Hypothalamus (tissue), 51 donors: ENCODE measurements at places on chromosomes 4 and X.

DNA sequence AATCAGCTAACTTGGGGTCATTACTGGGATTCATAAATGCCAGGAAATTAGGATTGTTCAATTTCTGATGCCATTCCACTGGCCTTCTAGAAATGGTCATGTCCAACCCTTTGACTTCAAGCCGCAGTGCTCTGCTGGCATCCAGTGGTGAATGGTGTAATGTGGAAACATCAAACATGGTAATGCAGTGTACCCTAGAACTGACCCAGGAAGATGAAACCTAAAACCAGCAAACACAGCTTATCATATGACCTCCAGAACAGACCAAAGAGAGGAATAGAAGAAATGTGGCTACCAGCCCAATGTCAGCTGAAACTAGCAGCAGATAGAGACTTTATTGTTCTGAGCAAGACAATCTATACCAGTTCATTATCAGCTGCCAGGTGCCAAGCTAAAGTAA lies 13.8 kb downstream of the CXCL13 start:
- DNase-seq = no peak

GRCh38 chrX:38156838-38157237 lies 63.8 kb downstream of the SRPX start:
- DNase-seq = no peak

GRCh38 chr4:78610546-78611214 lies 59.1 kb downstream of the ANXA3 start:
- no peak for DNase-seq

DNA sequence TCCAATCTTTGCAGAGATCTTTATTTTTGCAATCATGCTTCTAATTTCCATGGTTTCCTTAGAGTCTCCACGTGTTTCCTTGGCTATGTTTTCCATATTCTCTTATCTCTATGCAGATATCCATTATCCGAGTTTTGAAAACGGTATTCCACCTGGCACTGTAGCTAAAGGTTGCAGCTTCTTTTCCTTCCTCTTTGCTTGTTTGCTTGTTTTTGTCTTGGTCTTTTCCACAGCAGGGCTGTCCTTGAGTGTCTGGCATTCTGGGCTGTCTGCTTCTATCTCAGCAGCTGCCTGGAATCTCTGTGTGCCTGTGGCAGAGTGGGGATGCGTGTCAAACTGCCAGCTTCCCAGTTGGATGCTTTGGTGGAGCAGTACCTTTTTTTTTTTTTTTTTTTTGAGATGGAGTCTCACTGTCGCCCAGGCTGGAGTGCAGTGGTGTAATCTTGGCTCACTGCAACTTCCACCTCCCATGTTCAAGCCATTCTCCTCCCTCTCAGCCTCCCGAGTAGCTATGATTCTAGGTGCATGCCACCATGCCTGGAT lies 46.9 kb downstream of the WFS1 start:
- DNase-seq = no peak

- no peak for DNase-seq
Observed at GRCh38 chr4:97836662-97837061, 306.6 kb downstream of the STPG2 start.

GRCh38 chrX:37603938-37604409 lies 32.5 kb downstream of the LANCL3 start:
- no peak for DNase-seq

- no peak for DNase-seq
Observed at GRCh38 chr4:85833302-85833701, 358.4 kb downstream of the ARHGAP24 start.

GRCh38 chr4:6987588-6987961 lies 55.6 kb upstream of the TADA2B start:
- DNase-seq = no peak

GRCh38 chr4:48629458-48629857 lies 139.4 kb downstream of the ZAR1 start:
- no peak for DNase-seq

DNA sequence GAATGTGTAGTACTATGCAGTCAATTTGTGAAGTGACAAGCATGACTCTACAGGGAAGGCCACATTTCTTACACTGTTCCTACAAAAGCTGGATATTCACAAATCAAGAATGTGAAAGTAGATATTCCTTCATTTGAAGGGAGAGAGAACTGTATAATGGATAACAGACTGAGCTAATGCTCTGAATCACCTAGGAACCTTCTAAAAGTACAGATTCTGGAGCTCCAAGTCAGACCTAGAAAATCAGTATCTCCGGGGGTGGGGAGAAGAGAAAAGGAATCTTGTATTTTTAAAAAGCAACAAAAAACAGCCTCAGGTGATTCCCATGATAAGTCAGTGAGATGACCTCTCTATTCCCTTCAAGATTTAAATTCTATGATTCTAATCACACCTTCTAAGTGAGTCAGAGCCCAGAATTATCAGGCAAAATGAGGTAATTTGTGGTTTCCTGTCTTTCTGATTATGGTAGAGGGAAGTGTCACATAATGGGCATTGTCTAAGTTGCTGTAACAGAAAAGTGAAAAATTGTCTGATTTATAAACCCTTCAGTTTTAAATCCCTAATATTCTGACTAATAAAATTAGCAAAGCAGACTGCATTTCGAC lies 80.9 kb downstream of the IL21 start:
- DNase-seq = no peak

DNA sequence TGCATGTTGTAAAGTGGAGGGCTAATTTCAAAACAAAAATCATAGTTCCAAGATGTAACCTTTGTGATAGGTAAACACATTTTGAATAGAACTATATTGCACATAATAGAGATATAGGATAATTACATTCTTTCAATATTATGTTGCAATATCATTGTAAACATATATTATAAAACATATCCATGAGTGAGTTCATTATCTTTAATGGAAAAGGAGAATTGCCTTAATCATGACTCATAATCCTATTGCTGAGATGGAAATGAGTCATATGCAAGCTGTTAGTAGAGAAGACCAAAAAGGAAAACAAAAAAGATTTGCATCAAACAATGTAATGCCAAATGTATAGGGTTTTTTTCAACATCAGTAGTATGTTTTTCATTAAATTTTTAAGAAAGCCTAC lies 73.7 kb upstream of the WDR44 start:
- no peak for DNase-seq

GRCh38 chrX:138748480-138748879 lies 37.0 kb upstream of the FGF13 start:
- no peak for DNase-seq

DNA sequence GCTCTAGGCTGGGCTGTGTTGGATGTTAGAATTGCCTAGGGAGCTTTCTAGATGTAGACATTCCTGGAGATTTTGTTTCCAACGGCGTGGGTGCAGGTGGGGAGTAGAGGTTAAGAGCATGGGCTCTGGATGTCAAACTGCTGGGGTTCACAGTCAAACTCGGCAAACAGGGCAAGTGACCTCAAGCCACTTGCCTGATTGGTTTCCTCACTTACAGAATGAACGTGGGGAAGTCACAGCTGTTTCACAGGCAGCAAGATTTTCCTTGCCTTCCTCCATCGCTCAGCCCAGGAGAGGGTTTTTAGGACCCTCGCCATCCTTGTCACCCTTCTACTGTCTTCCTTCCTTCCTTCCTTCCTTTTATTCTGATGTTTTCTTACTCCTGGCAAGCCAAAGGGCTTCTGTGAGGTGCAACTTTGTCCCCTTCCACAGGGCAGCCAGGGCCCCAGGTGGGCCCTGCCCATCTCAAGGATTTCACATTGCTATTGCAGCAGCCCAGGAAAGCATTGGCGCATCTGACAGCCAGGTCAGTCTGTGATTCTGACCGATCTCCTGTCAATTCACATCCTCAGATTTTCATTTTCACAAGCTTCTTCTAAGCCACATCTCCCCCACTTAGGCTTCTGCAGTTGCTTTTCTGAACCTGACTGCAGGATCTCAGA lies 7.0 kb downstream of the RTL5 start:
- DNase-seq = no peak

DNA sequence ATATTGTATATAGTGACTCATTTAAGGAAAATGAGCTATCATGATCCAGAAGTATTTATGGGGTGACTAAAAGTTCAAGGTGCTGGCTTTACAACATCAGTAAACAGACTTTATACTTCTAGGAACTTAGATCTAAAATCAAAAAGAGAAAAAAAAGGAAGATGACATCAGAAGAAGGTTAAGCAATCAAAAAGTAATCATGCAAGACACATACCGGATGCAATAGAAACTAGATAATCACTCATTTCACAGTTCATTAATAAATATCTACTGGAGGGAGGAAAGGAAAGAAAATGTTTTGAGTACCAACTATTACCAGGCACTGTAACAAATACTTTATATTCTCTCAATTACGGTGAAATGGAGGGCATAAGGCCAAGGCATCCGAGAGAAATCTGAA lies 276.4 kb downstream of the SPRY1 start:
- no peak for DNase-seq

GRCh38 chr4:72679666-72680065 lies 110.6 kb upstream of the ADAMTS3 start:
- no peak for DNase-seq

GRCh38 chr4:99062120-99062519 lies 26.5 kb downstream of the ADH5 start:
- DNase-seq = no peak

GRCh38 chr4:76523593-76523992 lies 88.6 kb downstream of the SHROOM3 start:
- no peak for DNase-seq

DNA sequence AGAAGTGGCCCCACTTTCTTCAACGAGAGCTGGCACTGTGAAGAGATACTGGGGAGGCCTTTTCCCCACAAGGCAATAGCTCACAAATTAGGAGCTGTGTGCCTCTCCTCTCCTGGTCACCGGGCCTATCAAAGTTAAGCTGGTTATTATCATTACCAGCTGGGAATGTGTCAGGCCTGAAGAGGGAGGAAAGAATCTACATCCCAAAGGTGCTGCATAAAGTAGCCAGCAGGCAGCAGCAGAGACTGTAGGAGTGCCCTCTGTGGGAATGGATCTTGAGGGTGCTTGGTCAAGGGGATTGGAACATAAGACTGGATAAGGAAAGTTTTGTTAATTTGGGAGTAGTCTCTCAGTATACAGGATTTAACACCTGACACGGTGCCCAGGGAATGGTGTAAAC lies 9.1 kb upstream of the TMPRSS11D start:
- DNase-seq = no peak

- no peak for DNase-seq
Observed at GRCh38 chr4:56990109-56990905, 11.6 kb downstream of the POLR2B start.

DNA sequence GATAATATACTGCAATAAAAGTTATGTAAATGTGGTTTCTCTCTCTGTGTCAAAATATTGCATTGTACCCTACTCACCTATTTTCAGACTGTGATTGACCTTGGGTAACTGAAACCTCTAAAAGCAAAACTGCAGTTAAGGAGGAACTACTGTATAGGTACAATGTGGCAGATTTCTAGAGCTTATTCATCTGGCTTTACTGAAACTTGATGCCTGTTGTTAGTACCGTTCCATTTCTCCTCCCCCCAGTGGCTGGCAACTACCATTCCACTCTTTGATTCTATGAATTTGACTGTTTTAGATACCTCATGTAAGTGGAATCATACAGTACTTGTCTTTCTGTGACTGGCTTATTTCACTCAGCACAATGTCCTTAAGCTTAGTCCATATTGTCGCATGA lies 61.9 kb downstream of the HOPX start:
- DNase-seq = no peak

DNA sequence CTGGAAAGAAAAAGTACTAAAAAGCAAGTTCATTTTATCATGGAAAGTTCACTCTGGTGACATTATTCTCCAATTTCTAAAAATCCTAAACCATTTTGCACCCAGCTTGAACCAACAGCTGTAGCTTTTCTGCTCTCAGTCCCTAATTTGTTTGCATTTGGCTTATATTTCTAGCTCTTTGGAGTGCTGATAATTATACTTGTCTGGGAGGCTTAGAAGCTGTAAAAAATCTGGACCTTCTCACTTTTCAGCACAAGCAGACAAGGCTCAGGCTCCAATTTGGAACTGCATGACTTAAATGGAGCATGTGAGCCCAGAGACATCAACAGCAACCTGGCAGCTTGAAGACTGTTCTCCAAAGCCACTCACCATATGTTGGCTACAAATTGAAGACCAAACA lies 170.9 kb upstream of the PCDH18 start:
- DNase-seq = no peak

GRCh38 chrX:140467211-140467610 lies 37.7 kb downstream of the SOX3 start:
- no peak for DNase-seq

GRCh38 chr4:124334119-124334518 lies 378.4 kb downstream of the ANKRD50 start:
- no peak for DNase-seq

- DNase-seq = no peak
Observed at GRCh38 chrX:108309144-108309543, 129.1 kb downstream of the COL4A6 start.

DNA sequence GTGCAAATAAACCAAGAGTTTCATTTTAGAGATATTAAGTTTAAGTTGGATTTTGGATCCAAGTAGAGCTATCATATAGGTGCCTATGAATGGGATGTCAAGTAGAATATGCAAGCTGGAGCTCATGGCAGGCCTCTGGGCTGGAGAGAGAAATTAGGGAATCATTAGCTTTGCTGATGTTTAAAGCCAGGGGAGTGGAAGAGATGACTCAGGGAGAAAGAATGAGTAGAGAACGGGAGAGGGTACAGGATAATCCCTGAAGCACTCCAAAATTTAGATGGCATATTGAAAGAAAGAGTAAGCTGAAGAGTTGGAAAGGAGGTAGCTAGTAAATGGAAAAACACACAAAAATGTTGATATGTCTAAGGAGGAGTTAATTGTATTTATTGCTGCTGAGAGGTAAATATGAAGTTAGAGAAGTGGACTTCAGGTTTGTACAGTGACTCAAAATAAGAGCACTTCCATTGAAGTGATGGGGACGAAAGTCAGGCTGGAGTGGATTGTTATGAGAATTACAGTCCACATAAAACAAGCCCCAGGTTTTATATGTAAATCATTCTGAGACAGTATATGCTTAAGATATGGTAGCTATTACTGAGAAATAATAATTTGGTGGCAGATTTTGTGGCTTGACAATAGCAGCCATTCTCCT lies 72.5 kb upstream of the GRXCR1 start:
- DNase-seq = no peak

- DNase-seq = no peak
Observed at GRCh38 chr4:52833941-52834525, 28.1 kb upstream of the RASL11B start.

- DNase-seq = no peak
Observed at GRCh38 chr4:16415751-16416150, 189.5 kb upstream of the TAPT1 start.

GRCh38 chr4:98374643-98375042 lies 113.5 kb downstream of the RAP1GDS1 start:
- DNase-seq = no peak

GRCh38 chr4:71322425-71322824 lies 16.4 kb upstream of the SLC4A4 start:
- no peak for DNase-seq

- no peak for DNase-seq
Observed at GRCh38 chr4:30903502-30904214, 183.5 kb downstream of the PCDH7 start.

- DNase-seq = no peak
Observed at GRCh38 chr4:77194989-77195388, 38.0 kb downstream of the CCNG2 start.

- DNase-seq = no peak
Observed at GRCh38 chr4:61320154-61320553, 120.0 kb downstream of the ADGRL3 start.
